ENCODE measurements at places on chromosomes 12 and 14.

GRCh38 chr14:32197919-32198318 is 3.9 kb upstream of the RNU6-7 start:
- no peak for DNase-seq

DNA sequence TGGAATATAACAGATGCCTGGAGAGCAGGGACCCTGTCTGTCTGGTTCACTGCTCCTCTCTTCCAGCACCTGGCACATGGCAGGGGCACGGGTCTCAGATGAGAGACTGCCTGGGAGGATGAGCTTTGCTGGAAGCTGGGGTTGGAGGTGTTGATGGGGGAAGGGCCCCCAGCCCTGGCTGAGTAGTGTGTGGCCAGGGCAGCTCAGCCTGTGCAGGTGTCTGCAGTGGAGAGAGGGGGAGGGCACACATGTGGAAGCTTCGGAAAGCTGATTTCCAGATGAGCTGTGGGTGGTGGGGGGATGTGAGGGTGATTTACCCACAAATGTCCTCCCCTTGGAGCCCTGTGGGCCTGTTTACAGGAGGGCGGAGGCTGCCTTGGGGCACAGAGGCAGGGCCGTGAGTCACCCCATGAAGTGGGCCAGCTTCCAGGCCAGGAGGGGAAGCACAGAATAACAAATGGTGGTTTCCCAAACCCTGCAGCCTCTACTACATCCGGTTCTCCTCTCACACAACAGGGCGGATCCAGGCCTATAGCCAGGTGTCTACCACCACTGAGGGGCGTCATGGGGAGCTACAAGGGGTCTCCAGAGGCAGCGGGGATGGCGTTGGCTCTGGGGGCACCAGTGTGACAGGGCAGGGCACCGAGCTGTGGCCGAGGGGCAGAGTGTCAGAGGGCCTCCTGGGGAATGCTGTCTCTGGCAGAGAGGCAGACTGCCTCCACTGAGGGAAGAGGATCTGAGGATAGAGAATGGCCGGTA is 11.0 kb downstream of the KRT7 start:
- DNase-seq, result peak; percentile 43

DNA sequence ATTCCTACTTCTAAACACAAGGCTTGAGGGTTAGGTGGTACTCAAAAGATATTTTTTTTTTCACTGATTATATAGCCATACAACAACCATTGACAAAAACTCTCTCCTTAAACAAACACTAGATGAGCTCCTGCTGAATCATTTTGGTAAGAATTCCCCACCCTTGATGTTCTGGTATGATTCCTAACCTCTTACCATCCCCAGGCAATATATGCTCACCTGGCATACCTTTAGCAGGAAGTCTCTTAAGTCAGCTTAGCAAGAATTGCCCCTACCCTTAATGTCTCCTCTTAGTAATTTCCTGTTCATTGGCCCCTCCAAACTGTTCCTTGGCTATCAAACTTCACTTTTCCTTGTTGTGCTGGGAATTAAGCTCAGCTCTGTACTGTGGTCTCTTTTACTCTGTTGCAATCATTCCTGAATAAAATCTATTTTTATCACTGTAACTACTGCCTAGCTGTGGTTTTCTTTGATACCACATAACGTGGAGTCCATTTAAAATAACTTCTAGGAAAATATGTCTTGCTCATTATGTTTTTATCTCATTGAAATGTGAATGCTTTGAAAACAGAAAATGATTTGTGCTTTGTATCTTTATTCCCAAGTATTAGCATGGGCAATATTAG is 712.6 kb downstream of the SLC16A7 start:
- no peak for DNase-seq

DNA sequence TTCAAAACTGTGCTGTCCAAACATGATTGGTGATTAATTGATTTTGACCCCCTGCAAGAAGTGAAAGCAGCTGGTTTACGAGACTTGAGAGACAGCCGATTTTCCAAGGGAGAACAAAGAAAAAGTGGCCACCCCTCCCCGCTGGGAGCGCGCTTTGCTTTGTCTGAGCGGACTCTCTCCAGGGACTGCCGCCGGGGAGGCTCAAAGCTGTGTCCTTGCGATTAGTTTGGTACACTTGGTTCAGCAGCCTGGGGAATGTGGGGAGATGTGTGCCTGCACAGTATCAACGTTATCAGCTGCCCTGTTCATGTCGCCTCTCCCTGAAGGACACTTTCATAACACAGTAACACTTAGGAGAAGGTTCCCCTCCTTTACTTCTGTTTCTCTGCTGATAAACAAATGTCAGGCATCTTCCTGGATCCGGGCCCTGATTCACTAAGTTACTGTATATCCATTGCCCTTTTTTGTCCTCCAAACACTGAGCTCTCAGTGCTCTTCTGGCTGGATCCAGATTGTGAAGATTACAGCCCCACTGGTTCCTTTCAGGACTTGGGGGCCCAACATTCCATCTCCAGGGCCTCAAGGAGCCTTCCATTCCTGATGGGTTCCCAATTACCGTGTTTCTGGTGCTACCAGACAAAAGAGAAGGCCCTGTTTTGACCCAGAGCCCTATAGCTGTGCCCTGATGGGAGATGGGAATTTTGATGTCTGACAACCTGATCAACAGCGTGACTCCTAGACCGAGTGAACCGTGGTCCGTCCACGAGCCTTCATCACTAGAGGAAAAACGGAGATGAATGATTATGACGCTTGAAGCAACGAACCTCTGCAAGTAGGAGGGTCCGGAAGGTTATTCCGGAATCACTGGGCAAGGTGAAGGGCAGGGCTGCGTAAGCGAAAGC is 31.7 kb upstream of the TUBA1C start:
- no peak for DNase-seq

DNA sequence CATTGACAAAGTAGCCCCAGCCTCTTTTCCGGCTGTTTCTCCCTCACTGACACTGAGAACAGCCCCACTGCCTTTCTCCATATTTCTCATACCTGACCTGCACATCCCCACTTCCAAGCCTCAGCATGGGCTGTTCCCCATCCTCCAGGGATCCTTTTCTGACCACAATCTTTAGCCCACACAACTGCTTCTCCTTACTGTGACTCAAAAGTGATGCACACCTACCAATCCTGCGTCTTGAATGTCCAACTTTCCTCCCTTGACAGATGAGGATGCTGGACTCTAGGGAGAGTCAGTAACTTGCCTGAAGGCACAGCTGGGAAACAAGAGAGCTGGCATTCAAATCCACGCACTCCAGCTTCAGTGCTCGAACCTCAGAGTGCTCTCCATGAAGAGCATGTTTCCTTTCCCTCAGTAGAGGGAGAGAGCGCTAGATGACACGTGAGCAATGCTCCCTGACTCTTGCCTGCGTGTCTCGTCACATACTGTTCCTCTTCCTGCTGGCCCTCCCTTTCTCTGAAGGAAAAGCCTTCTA is 75.6 kb downstream of the NTF3 start:
- no peak for DNase-seq

DNA sequence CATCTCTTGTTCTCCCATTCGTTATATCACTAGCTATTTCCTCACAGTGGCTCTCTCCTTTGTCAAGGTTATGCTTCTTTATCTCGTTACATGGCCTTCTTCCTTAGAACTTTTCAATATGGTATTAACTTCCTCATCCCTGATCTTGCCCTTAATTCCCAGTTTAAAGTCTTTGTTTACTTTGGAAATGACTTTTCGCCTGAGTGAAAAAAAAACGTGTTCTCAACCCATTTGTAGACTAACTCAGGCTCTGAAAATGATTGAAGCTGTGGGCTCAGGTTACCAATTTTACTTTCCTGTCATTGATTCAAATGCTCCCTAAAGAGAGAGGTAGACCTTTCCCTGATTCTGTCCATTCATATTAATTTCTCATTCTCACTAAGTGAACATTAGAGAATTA is 135.2 kb downstream of the NUBPL start:
- DNase-seq, result no peak

DNA sequence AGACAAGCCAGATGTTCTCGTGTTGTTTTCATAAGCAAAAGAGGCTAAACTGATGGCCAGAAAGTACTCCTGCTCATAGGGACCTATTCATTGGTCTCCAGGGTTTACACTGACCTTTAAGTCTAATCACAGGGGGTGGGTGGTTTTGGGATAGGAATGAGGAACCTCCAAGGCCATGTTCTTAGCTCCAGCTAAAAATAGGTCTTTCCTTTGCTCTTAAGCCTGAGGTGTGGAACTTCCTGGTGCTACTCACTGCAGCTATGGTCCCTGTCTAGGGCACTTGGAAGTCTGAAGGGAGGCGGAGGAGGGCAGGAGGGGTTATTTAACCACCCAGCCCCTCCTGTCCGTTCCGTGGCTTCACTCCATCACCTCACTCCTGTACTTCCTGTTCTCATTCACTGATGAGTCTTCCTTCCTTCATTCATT is 18.6 kb downstream of the GPRC5A start:
- DNase-seq, result no peak

DNA sequence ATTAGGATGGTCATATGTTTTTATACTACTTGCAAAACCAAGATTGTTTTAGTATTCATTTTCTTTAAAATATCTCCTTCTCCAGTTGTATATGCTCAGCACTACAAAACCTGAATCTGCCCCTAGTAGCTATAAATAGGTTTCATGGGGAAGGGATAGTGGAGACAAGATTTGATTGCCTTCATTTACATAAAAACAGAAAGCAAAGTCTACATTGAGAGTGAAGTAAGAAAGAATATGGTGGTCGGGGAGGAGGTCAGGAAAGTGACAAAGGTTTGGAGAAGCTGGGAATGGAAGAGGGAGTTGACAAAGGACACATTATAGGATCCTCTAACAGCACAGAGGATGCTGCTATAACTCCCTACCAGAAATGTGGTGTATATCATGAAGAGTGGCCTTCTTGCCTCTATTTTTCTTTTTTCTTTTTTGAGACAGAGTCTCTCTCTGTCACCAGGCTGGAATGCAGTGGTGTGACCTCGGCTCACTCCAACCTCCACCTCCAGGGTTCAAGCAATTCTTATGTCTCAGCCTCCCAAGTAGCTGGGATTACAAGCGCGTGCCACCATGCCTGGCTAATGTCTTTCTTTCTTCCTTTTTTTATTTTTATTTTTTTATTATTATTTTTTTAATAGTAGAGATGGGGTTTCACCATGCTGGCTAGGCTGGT is 6.6 kb upstream of the LRP6 start:
- no peak for DNase-seq

GRCh38 chr12:93877446-93877845 is 200.3 kb downstream of the CRADD start:
- DNase-seq, result no peak

- no peak for DNase-seq
These were observed 49.2 kb downstream of the FUT8 start for GRCh38 chr14:65461730-65462129.

- no peak for DNase-seq
These were observed 60.5 kb downstream of the ERGIC2 start for GRCh38 chr12:29320295-29321085.

DNA sequence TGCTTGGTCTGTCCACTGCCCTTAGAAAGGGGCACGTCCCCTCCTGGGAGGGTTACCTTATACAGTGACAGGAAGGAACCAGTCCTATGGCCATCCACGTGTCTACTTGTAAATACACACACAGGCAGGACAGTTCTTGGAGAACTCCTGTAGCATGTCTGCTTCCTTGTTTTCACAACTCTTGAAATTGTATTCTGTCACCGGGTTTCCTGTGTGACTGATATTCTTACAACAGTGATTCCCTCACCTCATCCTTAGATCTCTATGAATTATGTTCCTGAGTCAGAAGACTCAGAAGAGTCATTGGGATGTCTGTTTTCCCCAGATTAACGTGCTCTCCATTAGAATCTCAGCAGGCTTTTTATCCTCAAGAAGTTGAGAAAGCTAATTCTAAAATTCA is 44.1 kb upstream of the DYNC1H1 start:
- no peak for DNase-seq

DNA sequence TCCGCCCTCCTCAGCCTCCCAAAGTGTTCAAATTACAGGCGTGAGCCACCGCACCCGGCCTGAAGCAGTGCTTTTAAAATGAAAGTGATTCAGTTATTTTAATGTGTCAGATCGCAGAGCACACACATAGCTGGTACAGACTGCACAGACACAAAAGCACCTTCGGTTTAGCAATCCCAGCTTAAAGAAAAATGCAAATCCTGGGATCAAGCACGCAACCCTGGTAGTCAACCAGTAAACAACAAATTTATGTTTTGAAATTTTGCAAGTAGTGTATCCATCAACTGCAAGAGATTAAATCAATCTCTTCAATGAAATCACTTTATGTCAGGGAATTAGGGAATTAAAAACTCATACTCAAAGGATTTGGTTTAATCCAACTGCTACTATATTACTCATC is 28.4 kb downstream of the SLC38A1 start:
- no peak for DNase-seq

- DNase-seq, result no peak
These were observed 53.6 kb upstream of the BCL2L14 start for GRCh38 chr12:12017135-12017581.

GRCh38 chr12:57229634-57230380 is at the start of gene SHMT2:
TSS of gene SHMT2 (plus strand) at chr12:57229711. CDS start at chr12:57229779, 68 bp downstream.
- peak; percentile 89 for DNase-seq

GRCh38 chr12:91874086-91874865 is 271.4 kb downstream of the BTG1 start:
- DNase-seq, result no peak

- no peak for DNase-seq
These were observed 146.8 kb upstream of the RASSF8 start for GRCh38 chr12:25811656-25812126.

GRCh38 chr12:100164153-100164704 is 21.6 kb upstream of the BLTP3B start:
- DNase-seq, result no peak

DNA sequence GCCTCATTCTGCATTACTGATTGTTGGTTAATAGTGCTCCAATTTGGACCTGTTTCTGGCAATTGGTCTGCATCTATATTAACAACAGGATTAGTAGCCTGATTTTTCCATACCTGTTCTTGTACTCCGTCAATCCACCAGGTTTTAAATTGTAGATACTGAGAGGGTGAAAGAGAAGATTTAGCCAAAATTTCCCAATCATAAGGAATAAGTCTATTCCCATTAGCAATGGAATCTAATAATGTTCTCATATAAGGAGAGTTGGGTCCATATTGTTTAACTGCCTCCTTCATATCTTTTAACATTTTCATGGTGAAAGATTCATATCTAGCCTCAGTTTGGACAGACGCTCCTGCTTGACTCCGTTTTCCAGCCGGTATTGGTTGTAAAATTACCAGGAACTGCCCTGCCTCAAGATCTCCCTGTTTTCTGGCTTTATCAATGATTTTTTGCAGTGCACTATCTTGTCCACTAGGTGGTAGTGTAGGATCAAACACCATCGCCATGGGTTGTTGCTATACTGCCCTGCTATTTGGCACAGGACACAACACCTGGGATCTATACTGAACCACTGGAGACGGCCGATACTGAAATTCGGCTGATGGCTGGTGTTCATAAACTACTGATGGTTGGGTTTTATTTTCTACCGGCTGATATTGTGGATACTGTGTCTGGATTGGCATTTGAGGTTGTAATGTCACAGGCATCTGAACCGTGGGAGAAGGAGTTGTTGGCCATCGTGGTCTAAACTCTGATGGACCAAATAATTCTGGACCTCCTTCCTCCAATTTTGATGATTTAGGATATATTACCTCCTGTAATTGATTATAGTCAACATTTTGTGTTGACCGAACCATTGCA is 25.2 kb downstream of the DHRS4L2 start:
- peak; percentile 29 for DNase-seq

All from activated CD8-positive, alpha-beta memory T cell treated with anti-CD3 and anti-CD28 coated beads, Interleukin-2, amount 50 U/mL, for 4 hours (primary cell).